Stimulated activated naive CD4-positive, alpha-beta T cell treated with Interleukin-2 at 50 U/mL for 16 hours (primary cell): ENCODE measurements at places on chromosomes 3 and 15.

DNA sequence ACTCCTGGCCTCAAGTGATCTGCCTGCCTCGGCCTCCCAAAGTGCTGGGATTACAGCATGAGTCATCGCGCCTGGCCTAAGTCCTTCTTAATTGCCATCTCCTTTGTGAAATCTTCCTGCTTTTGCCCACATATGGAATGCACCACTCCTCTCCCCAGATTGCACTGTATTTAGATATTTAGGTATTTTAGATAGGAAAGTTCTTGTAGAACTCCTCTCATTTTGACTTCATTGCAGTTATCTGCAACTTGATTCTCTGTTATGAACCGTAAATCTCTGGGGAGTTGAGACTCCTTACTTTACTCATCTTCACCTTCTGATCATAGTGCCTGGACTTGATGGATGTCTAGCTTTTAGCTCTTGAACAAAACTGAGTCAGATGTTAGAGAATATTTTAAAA, 150.7 kb downstream of the AKAP13 start:
- no peak for DNase-seq

- DNase-seq = no peak
Observed at GRCh38 chr3:141201122-141201521, 30.5 kb upstream of the PXYLP1 start.

- DNase-seq = no peak
Observed at GRCh38 chr15:59649603-59650002, 7.7 kb downstream of the GTF2A2 start.

GRCh38 chr3:35675621-35676020, 36.3 kb downstream of the ARPP21 start:
- no peak for DNase-seq

GRCh38 chr3:135490219-135490915, 475.2 kb upstream of the PPP2R3A start:
- DNase-seq = no peak

DNA sequence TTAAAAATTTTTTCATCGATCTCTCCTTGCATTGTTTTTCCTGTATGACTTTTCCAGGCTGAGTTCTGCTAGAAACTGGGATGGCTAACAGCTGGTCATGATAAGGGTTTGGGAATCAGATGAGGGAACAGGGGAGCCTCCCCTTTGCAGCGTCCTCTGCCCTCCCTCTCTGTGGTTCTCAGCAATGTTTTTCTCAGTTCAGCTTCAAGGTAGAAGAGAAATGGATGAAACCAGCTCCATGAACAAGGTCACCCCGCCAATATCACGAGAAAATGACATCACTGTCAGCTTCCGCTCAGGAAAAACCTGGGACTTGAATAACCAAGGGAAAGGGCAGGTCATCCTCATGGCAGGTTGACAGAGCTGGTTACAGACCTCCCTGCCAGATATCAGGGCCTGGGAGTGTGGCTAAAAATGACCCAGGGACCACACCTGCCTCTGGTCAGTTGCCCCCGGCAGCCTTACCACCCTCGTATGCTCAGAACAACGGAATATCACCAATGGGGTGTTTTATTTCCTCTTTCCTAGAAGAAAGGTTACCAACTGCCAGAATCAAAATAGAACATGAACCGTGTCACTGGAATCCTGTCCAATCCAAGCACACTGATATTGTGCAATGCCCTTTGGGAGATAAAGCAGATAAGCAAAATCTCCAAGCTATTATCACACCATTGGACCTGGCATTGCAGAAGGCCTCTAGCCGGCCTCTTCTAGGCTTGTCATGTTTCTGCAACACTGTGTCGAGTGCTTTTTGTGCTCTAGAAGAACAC, 26.1 kb downstream of the LSM3 start:
- DNase-seq = no peak

DNA sequence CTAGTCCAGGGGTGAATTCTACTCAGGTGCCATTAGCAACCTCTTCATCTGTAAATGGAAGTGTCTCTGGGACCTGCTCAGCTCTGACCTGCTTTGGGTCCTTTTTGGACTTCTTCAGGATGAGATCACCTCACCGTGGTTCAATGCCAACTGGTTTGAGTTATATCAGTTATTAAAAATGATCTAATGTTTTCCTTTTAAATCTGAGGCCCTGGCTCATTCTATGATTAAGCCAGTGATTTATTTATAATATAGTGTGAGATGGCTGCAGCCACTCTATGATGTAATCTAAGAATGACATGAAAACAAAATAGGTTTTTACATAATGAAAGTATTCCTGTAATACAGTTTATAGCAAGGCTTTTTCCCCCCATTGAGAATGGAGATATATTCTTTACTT, 79.4 kb downstream of the LPP start:
- no peak for DNase-seq

DNA sequence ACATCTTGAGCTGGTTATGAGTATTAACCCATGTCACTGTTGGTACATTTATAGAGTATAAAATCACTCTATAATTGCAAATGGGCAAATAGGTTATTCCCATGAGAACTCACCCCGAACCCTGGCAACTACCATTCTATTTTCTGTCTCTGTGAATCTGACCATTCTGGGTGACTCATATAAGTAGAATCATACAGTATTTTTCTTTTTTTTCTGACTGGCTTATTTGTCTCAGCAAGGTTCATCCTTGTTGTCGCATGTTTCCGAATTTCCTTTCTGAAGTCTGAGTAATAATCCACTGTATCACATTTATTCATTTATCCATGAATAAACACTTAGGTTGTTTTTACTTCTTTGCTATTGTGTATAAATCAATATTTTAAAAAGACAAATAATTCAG, 59.9 kb upstream of the CHRM5 start:
- no peak for DNase-seq
